ENCODE measurements at places on chromosomes 16 and 17.

- DNase-seq = no peak
Measured at GRCh38 chr17:56595831-56596690, 2.6 kb downstream of the NOG start.

- DNase-seq = no peak
Measured at GRCh38 chr17:28937044-28937729, 14.1 kb downstream of the PHF12 start.

DNA sequence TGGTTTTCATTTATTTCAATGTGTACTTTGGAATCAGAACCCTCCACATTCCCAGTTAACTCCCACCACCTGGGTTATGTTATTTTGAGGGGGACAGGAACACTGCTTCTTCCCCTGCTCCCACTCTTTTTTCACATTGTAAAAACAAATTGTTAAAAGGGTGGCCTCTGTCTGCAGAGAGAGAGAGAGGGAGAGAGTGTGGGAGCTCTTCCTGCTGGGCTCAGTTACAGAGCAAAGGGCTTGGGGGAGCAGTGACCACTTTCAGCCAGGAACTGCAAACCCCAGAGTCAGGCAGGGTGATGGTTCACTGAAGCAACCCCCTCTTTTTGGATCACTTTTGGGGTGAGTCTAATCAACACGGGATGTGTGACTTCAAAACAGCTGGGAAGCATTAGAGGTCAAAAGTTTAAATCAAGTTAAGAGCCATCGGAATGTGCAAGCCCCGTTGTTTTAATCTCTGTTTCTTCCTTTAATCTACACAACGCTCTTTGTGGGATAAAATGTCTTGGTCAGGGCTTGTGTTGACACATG lies 577.0 kb upstream of the CDH11 start:
- no peak for DNase-seq

DNA sequence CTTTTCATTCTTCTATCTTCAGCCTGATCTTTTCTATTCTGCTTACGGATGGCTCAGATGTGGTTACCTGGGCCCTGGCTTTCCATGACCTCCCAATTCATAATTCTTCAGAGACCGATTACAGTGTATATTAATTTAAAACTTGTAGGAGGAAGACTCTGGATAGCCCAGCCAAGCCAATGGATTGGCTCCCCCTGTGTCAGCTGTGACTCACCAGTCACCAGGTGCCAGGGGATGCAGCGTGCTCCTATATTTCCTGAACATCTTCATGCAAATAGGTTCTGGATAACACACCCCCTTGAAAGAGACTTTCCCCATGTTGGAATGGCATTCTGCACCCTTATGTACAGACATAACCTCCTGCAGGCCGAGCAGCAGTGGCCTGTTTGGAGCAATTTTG lies 208.3 kb upstream of the WSCD1 start:
- DNase-seq = no peak

DNA sequence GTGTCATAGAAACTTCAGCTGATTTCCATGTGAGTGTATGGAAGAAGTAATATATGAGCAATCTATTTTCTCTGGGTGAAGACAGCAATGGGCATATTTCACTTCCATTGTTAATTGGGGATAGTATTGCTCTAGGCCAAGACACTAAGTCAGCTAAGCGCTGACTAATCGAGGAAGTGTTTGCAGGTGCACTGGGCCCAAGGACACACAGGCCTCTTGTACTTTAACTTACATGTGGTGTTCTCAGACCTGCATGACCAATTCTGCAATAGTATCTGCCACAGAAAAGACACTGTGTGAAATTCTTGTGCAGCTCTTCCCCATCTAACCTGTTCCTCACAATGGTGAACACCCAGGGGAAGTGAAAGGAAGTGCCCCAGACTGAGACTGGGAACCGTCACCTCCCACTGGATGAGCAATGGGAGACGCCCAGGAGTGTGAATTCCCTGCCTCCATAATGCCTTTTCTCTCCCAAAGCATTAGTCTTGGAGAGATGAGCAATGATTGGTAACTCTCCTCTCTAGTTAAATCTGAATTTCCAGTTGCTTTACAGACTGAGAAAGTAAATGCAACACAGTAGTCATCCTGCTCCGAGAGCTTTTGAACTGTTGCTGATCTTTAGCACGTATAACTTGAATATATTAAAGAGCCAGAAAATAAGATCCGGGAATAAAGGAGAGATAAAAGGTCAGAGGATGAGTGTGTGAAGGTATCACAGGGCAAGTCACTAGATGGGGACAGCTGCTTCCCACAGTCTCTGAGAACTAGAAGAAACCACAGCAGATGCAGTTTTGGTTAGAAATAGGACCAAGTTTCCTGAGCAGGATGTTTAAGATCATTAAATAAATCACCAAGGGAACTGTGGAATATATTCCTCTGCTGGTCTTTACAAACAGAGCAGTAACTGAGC lies 82.6 kb downstream of the CDK5R1 start:
- no peak for DNase-seq

- DNase-seq = peak; percentile 91
Measured at GRCh38 chr16:70454222-70455034, at the start of gene FCSK. FCSK (plus strand) TSS chr16:70454595; CDS start chr16:70463191, 8,596 bp downstream.

GRCh38 chr17:41140360-41141131 lies at the start of gene KRTAP4-6:
KRTAP4-6 (minus strand) TSS chr17:41140544; CDS start chr17:41140487, 57 bp downstream.
- no peak for DNase-seq

DNA sequence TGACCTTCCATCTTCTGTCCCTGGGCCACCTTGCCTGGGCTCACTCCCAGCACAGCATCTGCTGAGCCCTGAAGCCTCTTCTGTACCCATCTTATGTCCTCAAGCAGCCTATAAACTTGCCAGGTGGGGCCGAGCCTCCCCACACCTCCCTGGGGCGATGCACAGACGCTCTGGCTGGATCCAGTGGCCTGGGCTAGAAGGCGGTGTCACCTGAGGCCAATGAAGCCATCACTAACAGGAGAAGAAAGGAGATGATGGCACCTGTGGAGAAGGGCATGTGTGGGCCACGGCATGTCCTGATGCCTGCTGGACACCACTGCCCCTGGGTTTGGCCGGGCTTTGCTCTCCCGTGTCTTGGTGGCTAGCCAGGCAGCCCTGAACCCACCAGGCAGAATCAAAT lies 45.5 kb downstream of the PEMT start:
- no peak for DNase-seq

- no peak for DNase-seq
Measured at GRCh38 chr17:35297666-35298065, 54.8 kb downstream of the SLFN5 start.

DNA sequence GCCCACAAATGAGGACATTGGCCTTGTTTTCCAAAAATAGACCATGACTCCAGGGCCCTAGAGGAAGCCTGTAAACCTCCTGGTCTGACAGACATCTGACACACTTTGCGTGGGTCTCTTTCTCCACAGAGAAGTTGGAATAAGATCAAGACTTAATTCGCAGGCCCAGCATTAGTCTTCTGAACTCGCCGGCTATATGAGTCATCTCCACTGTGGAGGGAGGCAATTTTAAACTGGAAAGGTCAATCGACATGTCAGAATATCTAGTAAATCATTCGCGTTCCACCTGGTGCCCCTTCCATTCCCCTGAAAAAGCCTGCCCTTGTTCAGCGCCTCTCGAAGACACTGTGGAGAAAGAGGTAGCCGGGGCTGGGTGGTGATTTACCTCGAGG lies 140.1 kb downstream of the CLEC16A start:
- no peak for DNase-seq

DNA sequence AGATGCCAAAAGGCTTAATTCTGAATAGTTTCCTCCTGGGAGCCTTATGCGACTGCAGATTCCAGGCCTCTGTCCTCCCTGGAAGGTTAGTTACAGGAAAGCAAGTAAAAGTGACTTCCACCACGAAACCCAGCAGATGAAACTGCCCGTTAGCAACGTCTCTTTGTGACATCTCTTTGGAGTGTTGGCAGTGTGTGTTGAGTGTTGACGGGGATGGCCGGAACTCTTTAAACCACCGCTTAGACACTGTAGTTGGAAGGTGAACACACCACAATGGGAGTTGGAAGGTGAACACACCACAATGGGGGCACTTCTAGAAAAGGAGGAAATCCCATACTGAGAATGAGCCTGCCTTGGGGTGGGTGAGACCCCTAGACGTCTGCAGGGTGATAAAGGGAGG lies 858 bp downstream of the SKAP1 start:
- DNase-seq = no peak

- no peak for DNase-seq
Measured at GRCh38 chr17:68491381-68492231, 20.6 kb upstream of the PRKAR1A start.

GRCh38 chr17:39757176-39757662 lies 19.5 kb downstream of the GRB7 start:
- no peak for DNase-seq

- DNase-seq = no peak
Measured at GRCh38 chr16:54362591-54363206, 76.1 kb upstream of the IRX3 start.

GRCh38 chr16:68744744-68745280 lies 7.7 kb downstream of the CDH1 start:
- DNase-seq = peak; percentile 77

DNA sequence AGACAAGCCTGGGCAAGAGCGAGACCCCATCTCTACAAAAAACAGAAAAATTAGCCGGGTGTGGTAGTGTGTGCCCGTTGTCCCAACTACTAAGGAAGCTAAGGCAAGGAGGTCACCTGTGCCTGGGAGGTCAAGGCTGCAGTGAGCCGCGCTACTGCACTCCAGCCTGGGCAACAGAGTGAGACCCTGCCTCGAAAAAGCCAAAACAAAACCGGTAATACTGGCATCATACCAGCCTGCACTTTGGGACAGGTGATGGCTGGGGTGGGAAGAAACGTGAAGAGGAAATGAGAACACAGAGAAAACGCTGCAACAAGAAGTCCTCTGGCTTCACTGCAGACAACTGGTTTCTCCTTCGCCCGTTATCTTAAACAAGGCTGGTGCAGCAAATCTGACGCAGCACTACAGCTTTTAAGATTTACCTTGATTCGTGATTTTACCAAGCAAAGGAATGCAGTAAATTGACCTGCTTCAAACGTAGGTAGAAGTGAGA lies 725 bp upstream of the CASC3 start:
- no peak for DNase-seq

- no peak for DNase-seq
Measured at GRCh38 chr17:54180950-54181349, 358.2 kb downstream of the KIF2B start.

- peak; percentile 56 for DNase-seq
Measured at GRCh38 chr17:2055292-2056205, 646 bp downstream of the HIC1 start.

DNA sequence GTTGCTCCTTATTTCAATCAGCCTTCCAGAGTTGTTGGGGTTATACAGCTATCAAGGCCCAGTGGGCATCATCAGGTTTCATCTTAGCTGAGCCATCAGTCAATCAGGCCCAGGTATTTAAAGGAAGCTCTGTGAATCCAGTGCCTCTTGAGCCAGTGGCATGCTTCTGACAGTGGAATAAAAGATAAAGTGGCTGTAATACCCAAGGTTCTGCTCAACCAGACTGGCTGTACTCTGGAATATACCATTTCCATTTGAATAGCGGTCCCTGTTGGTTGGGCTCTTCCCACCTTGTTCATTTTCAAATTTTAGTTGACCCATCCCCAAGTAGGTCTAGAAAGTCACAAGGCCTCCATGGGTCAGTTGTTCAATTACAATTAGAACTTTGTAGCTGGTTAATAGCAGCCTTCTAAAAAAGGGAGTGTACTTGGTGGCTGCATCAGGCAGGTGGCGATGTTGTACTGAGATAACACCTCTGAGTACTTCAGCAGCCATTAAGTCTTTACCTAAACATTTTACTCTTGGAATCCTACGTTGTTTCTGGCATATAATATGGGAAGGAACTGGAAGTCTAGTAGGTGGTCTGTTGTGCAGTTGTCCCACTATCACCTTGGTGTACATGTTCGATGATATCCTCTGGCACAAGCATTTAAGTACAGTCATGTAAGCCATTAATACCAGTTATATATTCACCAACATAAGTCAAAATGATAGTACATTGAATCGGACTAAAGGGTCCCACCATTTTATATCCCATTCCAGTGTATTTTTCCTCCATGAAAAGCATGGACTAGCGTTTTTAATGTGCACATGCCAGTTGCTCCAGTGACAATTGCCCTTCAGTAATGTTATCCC lies 294.1 kb downstream of the BCAS3 start:
- no peak for DNase-seq

GRCh38 chr16:52247737-52248136 lies 299.2 kb downstream of the TOX3 start:
- DNase-seq = no peak

DNA sequence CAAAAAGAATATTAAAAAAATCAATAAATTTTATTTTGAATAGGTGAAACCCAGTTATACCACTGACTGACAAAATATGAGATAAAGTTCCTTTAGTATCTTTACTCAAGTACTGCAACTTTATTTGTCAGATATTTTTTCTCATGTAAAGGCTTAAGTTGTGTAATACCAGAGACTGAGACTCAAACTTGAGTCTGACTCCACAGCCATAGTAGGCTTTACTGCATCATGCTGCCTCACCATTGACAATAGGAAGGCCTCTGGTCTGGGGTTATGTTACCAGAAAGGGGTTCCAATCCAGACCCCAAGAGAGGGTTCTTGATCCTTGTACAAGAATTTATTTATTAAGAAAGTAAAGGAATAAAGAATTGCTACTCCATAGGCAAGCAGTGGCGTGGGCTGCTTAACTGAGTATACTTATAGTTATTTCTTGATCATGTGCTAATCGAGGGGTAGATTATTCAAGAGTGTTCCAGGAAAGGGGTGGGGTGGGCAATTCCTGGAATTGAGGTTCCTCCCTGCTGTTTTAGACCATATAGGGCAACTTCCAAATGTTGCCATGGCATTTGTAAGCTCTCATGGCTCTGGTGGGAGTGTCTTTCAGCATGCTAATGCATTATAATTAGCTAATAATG lies 187.4 kb upstream of the WSB1 start:
- no peak for DNase-seq

DNA sequence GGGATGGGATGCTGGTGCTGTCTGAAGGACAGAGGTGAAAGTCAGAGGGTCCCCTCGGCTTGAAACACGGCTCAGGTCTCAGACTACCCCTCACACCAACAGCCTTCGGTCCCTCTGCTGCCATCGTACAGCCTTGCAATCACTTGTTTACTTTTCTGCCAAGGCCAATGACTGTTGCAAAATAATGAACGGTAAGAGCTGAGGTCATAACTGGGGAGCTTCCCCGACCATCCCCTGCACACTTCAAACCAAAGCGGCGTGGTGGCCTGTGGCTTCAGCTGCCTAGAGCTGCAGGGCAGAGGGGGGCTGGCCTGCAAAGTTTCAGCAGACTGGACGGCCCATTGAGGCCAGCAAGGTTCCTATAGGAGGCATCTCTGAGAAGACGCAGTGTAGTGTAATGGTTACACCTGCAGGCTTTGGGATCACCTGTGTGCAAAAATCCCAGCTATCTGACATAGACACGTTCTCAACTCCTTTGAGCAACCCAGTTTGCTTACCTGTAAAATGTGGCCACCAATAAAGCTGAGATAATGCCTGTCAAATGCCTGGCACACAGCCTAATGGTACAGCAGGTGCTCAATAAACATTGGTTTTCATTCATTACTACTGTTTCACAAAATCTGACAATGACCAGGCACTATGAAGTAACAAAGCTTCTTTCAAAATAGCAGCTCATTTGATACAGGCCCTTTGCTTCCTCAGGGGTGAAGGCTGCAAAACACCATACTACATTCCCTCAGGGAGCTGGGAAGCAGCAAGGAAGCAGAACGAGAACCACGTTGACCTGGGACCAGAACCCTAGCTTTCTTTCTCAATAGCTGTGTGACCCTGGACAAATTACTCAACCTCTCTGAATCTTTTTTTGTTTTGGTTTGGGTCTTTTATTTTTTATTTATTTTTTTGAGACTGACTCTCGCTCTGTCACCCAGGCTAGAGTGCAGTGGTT lies 5.0 kb downstream of the PAM16 start:
- no peak for DNase-seq
